Activated T-helper 1 cell treated with Interleukin-2 at 50 U/mL for 16 hours (primary cell): ENCODE measurements at places on chromosomes 3 and 15.
A peak's percentile ranks its signal among the peaks of the same experiment; 100 is the strongest.

DNA sequence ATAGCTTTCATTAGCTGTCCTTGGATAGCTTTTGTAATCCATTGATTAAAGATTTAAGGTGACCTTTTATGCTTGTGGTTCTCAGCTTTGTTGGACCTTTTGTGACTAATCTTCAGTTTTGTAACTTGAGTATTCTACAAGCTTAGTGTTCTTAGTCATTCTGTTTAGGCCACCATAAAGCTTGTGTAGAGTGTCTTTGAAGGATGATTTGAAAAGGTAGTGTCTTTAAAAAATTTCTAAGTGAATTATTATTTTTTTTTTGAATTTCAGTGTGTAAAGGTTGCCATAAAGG, 7.5 kb downstream of the MORF4L1 start:
- DNase-seq: no peak

- DNase-seq: peak; percentile 1
Observed at GRCh38 chr15:24955531-24955921, 739 bp downstream of the SNRPN start.

- no peak for DNase-seq
Observed at GRCh38 chr3:168981396-168981795, 682.1 kb downstream of the MECOM start.

DNA sequence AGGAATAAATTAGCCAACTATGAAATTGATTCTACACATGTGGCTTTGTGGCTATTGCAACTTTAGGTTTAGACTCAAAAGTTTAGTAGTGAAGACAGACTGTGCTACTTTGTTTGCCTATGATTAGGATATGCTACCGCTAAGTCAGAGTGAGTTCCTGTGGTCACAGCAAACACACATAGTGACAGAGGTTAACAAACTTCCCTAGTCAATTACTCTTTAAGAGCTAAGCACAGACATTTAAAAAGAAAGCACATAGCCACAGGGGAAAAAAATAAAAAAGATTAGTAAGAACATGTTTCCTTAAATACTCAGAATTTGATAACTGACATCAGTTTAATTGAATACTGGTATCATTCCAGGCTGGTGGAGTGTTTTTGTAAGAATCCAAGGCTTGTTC, 207.1 kb downstream of the GBE1 start:
- no peak for DNase-seq

DNA sequence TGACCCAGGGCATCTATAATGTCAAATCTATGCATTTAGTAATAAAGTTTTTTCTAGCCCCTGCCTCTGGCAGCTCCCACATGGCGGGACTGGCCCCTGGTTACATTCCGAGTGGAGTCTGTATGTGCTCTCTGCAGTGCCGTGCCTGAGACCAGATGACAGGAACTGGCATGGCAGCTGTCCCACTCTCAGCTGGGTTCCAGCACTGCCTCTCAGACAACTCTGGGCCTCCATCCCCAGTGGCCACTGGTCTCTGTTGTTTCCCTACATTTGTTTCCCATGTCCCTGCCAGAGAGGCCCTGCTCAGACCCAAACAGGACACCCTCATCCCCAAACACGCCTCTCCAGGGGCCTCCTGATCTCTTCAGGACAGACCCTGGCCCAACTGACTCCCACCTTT, 109.3 kb downstream of the OCA2 start:
- DNase-seq: no peak

- no peak for DNase-seq
Observed at GRCh38 chr15:73560501-73561117, 72.6 kb downstream of the NPTN start.

DNA sequence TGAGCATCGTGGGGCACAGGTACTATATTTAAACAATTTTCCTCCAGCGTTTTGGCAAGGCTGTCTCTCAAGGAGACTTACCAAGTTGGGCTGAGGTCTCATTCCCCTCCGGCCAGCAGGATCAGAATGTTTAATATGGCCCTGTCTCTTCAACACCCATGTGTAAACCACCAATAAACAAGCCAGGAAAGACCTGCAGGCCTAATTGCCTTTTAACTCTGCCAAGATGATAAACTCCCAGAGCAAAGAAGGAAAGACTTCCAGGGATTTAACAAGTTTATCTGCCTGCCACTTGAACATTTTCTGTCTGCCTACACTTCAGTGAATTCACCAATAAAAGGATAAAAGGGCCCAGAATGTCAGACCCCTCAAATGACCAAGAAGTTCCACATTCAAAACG, 130.3 kb upstream of the WNT5A start:
- DNase-seq: no peak

- no peak for DNase-seq
Observed at GRCh38 chr3:47001731-47002170, 22.3 kb downstream of the NBEAL2 start.

DNA sequence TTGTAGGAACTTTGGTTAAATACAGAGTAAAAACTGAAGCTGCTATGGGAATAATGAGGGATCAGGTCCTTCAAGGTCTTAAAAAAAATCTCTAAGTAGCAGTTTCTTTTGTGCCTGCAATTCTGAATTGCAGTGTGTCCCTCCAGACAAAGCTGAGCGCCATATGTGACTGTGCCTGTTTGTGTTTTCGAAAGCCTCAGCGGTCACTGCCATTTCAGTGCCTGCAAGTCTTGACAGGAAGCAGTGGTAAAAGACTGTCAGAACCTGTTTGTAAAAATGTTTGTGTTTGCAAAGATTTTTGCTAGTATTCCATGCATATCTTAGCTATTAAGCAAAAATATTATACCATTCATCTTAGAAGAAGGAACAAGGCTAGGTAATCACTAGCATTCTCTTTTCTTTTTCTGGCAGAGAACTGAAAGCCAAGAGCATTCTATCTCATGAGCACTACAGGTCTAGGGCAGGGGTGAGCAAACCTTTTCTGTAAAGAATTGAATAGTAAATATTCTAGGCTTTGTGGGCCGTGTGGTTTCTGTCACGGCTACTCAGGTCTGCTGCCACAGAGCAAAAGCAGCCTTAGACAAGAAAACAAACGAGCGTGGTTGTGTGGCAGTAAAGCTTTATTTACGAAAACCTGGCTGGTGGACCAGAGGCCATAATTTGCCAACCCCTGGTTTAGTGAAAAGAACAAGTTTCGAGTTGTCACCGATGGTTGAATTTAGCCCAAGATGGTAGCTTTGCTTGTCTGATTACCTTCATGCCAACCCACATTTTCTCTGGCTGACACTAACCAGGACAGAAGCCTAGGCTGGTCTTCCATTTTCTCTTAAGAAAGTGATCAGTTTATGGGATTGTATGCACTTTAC, 134.4 kb downstream of the CACNA1D start:
- DNase-seq: no peak

DNA sequence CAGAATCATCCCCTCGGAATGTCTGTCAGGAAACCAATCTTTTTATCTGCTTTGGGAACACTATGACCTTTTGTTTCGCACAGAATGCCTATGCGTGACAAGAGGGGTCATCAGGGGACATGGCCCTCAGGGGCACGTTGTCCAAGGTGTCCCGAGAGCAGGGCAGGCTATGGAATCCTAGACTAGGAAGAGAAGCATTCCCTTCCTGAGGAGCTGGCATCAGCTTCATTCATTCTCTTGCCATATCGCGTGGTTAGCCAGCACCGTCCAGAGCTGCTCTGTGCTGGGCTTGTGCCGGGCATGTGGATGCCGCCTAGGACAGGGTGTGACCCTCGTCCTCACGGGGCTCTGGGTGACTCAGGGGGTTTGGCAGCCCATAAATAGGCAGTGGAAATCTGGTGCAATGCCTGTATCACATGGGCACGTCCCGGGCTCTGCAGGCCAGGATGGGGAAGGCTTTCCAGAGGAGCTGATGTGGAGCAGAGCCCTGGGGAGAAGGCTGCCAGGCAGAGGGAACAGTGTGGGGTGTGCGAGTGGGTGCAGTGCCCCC, 117.8 kb downstream of the TMEM266 start:
- DNase-seq: no peak

- no peak for DNase-seq
Observed at GRCh38 chr3:27560484-27561056, 76.4 kb upstream of the SLC4A7 start.
